ENCODE measurements at places on chromosomes 13 and 19.

DNA sequence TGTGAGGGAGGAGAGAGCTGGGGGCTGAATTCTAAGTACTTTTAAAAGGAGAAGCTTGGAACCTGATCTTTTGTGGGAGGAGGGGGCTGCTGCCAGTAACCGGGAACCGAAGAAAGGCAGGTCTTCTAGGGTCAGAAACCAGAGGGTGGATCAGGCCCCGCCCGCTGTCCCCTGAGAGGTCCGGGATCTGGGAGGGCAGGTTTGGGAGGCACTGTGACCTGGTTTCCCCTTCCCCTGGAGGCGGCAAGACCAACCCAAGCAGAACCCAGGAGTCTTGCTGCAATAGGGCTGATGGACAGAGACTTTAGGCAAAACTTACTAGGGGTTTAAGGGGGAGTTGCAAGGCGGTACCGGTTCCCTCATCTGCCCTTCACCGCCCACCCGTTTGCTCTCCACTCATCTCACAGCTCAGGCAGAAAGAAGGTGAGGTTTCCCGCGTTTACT is 707 bp upstream of the KLK8 start:
- DNase-seq = no peak

DNA sequence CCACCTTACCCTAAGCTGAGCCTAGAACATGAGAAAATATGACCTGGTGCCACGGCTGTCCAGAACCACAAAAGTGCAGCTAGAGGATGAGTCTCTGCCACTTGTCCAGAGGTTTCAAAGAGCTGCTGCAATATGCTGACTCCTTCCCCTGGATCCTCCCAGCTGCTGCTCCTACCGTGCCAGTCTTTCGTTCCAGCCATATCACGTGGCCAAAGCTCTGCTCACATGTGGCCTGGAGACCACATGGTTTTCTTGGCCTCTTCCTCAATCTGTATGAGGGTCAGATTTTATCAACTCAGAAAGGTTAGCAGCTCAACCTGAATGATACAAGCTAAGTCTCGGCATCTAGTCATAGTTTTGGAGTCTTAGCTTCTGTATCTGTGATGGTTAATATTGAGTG is 3.2 kb upstream of the SACS start:
- no peak for DNase-seq

DNA sequence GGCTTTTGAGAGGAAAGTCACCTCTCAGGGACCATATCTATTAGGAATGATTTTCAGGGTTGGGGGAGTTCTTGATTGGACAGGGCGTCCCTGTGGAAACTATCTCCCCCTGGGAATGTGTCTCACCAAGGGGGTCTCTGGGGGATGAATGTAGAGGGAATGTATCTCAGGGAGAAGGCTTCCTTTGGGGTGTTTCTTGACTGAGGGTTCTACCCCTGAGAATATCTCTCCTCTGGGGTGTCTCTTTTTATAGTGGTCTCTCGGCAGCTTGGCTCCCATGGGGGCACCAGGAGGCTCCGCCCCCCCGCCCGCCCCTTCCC is 1.0 kb downstream of the RTBDN start:
- DNase-seq = no peak

DNA sequence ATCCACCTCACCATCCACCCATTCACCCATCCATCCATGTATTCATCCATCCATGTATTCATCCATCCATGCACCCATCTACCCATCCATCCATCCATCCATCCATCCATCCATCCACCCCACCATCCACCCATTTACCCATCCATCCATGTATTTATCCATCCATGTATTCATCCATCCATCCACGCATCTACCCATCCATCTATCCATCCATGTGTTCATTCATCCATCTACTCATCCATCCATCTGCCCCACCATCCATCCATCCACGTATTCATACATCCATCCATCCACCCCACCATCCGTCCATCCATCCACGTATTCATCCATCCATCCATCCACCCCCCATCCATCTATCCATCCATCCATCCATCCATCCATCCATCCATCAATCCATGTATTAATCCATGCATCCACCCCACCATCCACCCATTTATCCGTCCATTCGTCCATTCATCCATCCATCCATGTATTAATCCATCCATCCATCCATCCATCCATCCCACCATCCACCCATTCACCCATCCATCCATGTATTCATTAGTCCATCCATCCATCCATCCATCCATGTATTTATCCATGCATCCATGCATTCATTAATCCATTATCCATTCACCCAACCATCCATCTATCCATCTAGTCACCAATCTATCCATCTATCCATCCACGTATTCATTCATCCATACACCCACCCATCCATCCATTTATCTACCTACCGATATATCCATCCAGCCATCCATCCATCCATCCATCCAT is 2.6 kb downstream of the IL12RB1 start:
- no peak for DNase-seq

- DNase-seq = no peak
Observed at GRCh38 chr19:36377541-36378178, 1.3 kb downstream of the ZFP14 start.
